ENCODE measurements at places on chromosomes 2 and 18. TPM values are rescaled to one million over a fixed set of nuclear protein-coding genes. Genes with fewer than 3 reads are reported as not detected.

The TNFAIP6 gene
- 0.60 TPM for total RNA-seq

- DNase-seq: no peak
Observed at GRCh38 chr2:204730603-204731002, 185.3 kb downstream of the PARD3B start.

- no peak for DNase-seq
Observed at GRCh38 chr18:42520138-42520537, 565.1 kb downstream of the PIK3C3 start.

DNA sequence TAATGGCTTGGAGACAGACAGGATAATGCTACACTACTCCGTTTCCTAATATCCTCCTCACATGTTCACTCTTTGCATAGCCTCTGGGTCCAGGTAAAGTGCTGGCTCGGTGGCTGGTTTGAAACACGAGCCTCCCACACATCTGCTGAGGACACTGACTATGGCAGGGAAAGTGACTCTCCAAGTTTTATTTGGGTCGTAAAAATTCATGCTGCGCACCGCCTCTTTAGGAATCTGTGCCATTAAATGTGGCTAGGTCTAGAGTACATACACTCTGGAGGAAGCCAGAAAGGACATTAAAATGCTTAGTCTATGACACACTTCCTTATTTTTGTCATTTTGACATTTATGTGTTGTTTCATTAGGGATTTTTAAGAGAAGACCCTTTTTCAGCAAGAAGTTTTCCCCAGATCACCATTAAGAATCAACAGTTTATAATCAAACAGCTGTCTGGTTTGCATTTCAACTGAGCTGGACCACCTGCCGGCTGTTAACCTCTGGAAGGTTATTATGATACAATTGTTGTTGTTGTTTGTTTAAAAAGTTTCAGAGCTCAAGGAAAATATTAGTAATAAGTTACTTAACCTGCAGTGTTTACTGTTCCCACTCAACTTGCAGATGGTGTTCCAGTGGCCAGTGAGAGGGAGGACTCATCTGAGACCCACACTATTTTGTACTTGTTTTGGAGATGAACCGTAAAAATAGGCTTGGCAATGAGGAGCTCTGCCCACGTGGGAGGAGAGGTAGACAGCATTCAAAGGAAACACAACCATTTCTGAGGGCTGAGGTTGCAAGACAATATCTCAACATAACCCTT lies 443.3 kb upstream of the MEIS1 start:
- no peak for DNase-seq
